ENCODE measurements at places on chromosomes 5 and 9. TPM values are rescaled to one million over a fixed set of nuclear protein-coding genes. Genes with fewer than 3 reads are reported as not detected.

Gene ZNF618
- total RNA-seq, result 1.6 TPM

Gene RCL1
- 5.0 TPM for total RNA-seq

Gene PAEP
- total RNA-seq, result not detected

Gene RFX3
- total RNA-seq, result 3.7 TPM

Gene C9orf153
- total RNA-seq, result not detected

DNA sequence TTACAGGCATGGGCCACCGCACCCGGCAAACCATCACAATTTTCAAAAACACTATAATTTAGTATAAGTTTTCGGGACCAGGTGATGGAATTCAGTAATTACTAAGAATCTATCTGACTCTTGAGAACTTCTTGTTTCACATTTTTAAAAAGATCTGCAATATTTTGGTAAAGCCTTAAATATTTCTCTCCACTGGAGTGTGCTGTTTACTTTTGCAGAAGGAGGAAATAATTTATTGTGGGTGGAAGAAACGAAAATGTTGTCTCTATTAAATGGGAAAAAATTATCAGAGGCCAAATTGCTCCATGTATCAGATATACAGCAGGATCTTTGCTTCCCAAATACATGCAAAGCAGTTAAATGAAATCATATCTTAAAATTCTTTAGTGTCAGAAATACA lies 566.8 kb upstream of the CYLC2 start:
- no peak for DNase-seq

GRCh38 chr9:18463991-18464390 lies 10.0 kb upstream of the ADAMTSL1 start:
- no peak for DNase-seq

DNA sequence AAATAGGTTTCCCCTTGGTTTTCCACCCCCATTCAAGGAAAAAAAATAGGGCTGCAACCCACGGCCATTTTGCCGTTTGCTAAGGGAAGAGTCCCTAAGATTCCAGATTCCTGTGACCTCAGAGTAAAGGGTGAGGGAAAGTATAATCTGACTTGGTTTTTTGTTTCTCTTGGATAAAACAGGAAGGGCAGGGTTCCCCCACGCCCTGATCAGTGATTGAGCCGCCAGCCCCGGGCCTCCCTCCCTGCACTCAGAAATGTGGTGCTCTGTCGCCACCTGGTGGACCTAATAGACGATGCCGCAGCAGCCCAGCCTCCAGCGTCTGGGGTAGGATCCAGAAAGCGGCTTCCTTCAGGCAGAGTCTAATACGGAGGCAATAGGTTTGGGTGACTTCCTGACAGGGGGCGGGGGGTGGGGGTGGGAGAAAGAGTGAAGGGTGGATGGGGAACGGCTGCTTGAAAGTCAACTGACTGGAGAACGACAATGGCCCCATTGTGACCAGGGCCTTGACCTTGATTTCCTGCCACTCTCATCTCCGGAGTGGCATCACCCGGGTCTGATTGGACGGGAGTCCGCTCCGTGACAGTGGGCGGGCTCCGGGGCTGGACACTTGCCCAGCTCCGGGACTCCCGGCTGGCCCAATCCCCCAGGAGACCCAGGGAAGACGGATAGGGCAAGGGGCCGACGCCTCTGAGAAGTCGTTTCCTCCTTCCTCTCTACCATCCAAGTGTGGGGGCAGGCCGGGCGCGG lies 17.8 kb upstream of the CYSTM1 start:
- peak; percentile 96 for DNase-seq

DNA sequence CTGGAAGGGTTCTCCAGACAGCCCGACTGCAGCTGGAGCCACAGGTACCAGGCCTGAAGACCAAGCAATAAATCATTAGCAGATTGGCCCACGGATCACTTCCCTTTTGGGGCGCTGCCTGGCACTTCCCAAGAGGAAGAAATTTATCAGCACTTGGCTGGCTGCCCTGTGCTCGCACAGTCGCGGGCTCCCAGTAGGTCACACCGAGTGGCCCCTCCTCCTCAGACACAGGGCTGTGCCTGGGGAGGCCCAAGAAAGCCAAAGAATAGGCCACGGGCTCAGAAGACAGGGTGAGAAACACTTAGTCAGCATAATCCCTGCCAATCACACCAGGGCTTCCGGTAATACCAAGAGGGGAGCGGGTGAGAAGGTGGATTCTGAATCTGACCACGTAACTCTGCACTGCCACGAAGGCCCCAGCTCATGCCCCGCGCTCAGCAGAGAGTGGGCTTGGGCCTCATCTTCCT lies 115.7 kb upstream of the MSX2 start:
- DNase-seq, result peak; percentile 62
